ENCODE measurements at places on chromosomes 7 and 10.

GRCh38 chr7:43693687-43694398, 35.5 kb downstream of the COA1 start:
- peak; percentile 92 for DNase-seq

DNA sequence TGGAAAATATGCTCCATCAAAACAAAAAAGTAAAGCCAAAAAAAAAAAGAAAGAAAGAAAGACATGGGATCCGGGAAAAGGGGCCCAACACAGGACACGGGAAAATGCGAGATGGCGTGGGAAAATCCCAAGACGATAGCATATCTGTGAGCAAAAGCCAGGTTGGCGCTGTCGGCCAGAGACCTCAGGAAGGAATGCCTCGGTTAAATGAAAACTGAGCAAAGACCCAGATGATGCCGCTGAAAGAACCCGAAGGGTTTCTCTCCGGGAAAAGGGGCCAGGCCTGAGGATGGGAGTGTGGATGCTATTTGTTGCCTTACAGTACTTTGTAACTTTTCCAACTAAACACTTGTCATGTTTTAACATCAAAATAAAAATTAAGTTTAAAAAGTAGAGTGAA, 49.5 kb upstream of the PPP2R2D start:
- DNase-seq, result no peak

DNA sequence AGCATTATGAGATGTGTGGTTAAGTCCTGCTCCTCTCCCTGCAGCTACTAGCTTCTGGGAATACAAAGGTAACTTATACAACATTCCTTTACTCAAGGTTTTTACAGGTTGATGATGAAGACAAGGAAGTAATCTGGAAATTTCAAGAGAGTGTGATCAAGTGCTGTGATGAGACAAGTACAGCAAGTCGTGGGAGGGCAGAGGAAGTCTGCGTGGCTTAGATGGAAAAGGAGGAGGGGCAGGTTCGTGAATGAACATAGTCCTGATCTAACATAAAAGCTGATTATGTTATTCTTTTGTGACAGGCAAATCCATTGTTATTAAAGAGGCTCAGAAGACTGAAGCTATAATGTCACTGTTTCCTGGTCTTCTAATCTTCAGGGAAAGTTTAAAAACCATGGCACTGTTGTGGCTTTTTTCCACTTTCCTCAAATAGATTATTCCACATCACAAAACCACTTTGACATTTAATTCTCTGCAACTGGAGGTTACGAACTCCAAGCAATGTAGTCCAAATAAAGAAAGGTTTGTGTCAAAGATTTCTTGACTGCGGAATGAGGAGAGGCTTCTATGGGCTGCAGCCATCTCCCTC, 84.1 kb downstream of the CPXM2 start:
- no peak for DNase-seq

- DNase-seq, result no peak
These were observed 249.9 kb upstream of the SMIM30 start for GRCh38 chr7:113368256-113368655.

- no peak for DNase-seq
These were observed 938 bp upstream of the TCTN3 start for GRCh38 chr10:95694665-95695064.

GRCh38 chr7:41189866-41190265, 513.0 kb downstream of the INHBA start:
- DNase-seq, result peak; percentile 96

DNA sequence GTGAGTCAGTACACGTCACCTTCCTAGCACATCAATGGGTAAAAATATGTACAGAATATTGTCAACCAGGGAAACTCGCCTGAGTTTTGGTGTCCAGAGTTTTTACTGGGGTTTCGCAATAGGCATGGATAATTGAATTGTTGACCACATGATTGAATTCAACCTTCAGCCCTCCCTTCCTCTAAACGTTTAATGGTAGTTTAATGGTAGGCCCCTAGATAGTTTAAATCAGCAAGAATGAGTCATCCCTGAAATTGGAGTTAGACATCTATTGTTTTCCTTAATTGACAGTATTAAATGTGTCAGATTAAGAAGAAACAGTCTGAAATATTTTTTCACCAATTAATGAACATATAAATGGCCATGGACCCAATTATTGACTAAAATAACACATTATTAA, 57.8 kb upstream of the CACNA2D1 start:
- DNase-seq, result no peak

GRCh38 chr7:132614428-132615318, 38.4 kb upstream of the PLXNA4 start:
- DNase-seq, result peak; percentile 15

DNA sequence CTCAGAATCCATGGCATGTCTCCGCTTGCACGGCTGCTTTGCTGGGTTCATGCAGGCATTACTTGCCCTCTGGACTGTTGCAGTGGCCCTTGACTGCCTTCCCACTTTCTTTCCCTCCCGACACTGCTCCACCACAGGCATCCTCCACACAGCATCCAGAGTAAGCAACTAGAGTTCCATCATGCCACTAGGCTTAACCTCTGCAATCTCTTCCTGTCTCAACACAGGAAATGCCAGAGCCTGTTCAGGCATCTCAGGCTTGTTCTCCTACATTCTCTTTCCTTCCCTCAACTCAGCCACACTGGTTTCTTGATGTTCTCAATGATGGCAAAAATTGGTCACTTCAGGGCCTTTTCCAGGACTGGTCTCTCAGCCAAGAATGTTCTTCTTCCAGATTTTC, 284.5 kb upstream of the KLF6 start:
- DNase-seq, result peak; percentile 65

- DNase-seq, result no peak
These were observed 24.6 kb downstream of the GRM3 start for GRCh38 chr7:86668315-86668714.

- DNase-seq, result no peak
These were observed 96.9 kb upstream of the NEBL start for GRCh38 chr10:20993830-20994527.

- no peak for DNase-seq
These were observed 546 bp upstream of the HOXA3 start for GRCh38 chr7:27152816-27153442.

DNA sequence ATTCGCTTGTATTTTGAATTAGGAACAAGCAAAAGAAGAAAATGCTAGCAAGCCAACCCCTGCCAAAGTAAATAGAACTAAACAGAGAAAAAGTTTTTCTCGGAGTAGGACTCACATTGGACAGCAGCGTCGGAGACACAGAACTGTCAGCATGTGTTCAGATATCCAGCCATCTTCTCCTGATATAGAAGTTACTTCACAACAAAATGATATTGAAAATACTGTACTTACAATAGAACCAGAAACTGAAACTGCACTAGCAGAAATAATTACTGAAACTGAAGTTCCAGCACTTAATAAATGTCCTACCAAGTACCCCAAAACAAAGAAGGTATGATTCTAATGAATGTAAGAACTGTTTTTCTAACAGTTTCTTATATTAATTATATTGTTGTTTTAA, 87.9 kb downstream of the KMT2E start:
- no peak for DNase-seq

DNA sequence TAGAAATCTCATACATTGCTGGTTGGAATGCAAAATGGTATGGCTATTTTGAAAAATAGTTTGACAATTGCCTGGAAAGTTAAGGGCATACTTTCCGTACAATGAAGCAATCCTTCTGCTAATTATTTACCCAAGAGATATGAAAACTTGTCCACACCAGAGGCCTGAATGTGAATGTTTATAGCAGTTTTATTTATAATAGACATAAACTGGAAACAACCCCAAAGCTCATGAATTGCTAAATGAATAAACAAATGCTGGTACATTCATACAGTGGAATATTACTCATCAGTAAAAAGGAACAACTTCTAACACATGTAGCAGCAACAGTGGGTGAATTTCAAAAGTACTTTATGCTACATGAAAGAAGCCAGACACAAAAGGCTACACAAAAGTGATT, 42.7 kb downstream of the MMRN2 start:
- no peak for DNase-seq

DNA sequence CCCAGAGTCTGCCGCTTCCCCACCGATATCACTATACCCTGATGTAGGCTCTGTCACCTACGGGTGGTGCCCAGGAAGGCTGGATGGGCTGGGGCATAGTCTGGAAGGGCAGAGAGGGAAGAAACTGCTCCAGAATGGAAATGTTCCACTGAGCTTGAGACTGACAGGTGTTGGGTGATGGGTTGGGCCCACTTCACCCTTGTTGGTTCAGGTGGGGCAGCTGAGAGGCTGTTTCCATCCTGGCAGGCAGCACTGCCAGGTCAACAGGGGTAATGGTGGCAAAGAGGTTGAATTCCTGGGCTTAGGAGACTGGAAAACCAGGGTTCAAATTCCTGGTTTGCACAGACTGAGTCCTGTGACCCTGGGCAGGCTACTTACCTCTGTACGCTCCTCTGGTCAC, 28.5 kb upstream of the FRAT2 start:
- DNase-seq, result no peak

DNA sequence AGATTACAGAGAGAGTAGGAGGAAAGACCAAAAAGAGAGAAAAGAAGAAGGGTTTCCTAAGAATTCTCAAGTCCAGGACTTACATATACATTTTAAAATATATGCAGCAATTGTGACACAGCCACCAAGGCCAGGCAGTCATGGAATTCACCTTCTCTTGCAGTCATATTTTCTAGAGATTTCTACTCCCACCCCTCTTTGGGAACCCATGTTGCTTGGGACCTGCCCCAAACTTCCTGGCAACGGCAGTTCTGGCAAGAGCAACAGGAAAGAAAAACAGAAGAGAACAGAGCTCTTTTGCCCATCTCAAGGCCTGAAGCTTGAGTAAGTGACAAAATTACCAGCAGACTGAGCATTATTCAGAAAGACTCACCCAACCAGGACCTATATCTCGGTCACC, 128.3 kb upstream of the ASAH2 start:
- no peak for DNase-seq

DNA sequence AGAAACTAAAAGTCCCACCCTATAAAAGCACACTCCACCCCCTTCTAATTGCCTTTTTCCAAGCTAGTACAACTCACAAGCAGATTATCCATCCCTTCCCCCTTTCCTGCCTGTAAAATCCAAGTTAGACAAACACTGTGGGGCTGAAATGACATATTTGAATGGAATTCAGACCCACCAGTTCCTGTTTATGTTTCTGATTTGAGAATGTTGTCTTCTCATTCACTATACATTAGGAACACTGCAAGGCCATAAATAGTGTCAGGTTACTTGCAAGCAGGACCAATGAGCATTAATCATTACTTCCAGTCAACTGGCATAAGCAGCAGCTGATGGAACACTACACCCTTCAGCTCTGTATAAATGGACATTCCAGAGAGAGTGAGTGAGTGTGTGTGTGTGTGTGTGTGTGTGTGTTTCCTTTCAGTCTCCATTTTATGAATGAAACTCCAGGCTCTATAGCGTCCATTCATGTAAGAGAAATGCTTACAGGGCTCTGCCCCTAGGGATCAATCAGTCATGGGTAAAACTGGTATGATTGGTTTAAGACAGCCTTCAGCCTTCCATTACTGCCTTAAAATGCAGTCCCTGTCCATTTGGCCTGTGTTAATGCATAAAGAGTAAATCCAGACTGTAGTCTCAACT, 69.3 kb downstream of the ETV1 start:
- DNase-seq, result peak; percentile 98

- peak; percentile 14 for DNase-seq
These were observed 359.5 kb upstream of the ANKRD30A start for GRCh38 chr10:36765782-36766414.

DNA sequence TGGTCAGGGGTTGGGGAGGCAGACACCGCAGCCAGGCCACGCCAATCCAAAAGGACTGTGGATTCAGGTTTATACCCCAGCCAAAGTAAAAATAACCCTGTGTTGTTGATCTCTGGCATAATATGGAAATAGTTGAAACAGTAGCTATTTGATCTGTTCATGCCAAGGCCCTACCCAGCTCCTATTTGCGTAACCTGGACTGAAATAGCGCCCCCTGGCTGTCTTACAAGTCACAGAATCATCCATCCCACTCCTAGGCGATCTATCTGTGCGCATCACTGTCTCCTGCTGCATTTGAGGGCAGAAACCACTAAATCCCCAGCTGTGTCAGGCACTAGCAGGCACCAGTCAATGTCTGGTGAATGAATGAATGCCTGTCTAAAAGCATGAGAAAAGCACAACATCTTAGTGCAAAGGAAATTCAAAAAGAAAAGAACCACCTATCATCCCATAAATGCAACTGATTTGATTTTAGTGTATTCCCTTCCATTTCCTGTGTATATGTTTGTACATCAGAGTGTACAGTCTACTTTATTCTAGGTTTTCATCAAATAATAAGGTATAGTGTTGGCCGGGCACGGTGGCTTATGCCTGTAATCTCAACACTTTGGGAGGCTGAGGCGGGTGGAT, 160.0 kb downstream of the SLIT1 start:
- peak; percentile 40 for DNase-seq

All from EL (cell line).